Hematopoietic multipotent progenitor cell treated with erythropoietin and hydrocortisone succinate and interleukin-3 and kit ligand, for 15 days (in vitro differentiated cells): ENCODE measurements at places on chromosomes 11 and 22.

GRCh38 chr11:46336563-46337180 is 10.6 kb upstream of the DGKZ start:
- DNase-seq, result no peak

- DNase-seq, result no peak
Observed at GRCh38 chr11:2517016-2517385, 72.2 kb downstream of the KCNQ1 start.

DNA sequence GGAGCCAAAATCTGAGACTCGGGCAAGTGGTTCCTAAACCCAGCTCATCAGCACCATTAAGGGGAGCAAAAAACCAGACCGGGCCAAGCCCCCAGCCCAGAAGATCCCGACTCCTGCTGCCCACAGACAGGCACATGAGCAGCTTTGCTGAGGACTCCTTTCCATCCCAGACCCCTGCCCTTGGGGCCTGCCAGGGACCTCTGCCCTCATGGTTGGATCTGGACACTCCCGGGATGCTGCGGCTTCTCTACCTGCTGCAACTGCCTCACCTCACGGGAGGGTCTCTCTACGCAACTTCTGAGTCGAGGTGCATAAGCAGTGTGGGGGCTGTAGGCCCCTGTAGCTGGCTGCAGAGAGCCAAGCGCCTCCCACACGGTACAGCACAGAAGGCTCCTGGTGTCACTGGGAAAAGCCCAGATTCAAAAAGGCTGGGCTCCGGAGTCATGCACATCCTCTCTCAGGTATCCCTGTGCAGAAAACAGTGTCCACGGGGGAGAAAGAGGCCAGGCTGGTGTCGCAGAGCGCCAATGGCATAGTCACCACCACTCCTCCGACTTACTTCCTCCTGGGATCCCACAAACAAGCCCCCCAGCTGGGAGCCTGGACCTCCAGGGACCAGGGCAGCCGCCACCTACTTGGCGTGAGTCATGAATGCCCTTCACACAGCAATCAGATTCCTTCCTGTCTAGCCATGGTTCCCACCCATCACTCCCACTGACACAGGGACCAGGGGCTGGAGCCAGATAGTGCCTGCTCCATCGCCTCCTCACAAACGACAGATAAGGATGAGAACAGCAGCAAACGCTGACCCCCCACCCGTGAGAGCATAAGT is 122.1 kb downstream of the BCR start:
- no peak for DNase-seq

DNA sequence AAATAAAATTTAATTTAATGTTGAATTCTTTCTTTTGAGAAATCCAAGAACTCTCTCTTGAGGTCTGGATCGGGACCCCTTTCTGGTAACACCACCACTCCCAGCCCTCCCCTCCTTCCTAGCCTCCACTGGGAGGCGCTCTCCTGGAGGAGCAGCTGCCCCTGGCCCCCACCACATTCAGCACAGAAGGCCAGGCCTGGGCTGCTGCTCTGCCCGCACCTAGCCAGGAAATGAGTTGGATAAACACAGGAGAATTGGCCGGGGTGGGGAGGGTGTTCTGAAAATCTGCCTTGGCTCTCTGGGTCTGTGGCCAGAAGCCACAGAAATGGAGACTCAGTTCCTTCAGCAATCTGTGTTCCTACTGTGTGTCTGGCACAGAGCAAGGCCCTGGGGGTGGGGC is 31.2 kb downstream of the C22orf42 start:
- DNase-seq, result no peak

DNA sequence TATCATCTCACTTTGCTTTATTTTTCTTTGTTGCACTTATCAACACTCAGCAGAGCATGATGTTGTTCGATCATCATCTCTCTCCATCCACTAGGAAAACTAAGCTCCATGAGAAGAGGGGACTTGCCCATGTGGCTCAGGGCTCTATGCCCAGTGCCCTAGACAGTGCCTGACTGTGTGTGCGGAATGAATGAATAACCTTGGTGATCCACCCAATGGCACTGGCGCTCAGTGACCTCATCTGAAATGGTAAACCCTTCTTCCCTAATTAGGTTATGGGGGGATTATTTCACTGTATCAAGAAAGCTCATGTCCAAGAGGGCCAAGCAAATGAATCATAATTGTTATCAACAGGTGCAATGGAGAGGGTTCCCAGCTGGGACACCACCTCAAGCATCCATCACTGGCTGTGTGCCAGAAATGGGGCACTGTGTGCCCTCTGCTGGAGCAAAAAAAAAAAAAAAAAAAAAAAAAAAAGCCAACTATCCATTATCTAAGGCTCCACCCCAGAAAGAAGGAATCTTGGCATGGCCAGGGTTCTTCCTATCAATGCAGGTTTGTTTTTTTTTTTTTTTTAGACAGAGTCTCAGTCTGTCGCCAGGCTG is 172.6 kb downstream of the LARGE1 start:
- no peak for DNase-seq

DNA sequence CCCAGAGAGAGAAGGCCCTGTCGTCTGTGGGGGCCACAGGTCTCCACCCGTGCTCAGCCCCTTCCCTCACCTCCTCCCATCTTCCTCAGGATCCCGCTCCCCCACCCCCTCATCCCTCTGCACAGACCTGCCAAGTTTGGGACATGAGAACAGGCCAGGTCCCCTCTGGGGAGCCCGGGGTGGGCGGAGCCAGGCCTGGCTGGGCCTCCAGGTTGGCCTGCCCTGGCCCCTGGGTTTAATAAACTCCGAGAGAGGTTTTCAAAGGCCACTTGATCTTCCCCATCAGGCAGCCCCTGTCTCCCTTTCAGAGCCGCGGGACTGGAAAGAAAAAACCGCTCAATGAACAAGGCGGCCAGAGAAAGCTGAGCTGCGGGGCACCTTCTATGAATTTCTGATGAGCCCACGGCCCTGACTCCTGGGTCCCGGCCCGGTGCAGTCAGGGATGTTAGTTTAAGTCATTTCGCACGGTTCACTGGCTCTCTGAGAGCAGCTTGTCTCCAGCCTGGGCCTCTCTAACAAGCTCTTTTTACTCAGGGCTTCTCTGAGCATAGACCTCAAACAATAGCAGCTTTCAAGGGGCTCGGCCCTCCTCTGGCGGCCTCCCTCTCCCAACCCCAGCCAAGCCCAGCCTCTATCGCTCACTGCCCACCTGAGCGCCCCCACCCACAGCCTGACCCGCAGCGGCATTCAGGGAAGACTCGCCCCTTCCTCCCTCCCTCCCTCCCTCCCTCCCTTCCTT is 64.8 kb downstream of the RPUSD4 start:
- no peak for DNase-seq

GRCh38 chr22:36594569-36594968 is 65.6 kb upstream of the EIF3D start:
- no peak for DNase-seq

DNA sequence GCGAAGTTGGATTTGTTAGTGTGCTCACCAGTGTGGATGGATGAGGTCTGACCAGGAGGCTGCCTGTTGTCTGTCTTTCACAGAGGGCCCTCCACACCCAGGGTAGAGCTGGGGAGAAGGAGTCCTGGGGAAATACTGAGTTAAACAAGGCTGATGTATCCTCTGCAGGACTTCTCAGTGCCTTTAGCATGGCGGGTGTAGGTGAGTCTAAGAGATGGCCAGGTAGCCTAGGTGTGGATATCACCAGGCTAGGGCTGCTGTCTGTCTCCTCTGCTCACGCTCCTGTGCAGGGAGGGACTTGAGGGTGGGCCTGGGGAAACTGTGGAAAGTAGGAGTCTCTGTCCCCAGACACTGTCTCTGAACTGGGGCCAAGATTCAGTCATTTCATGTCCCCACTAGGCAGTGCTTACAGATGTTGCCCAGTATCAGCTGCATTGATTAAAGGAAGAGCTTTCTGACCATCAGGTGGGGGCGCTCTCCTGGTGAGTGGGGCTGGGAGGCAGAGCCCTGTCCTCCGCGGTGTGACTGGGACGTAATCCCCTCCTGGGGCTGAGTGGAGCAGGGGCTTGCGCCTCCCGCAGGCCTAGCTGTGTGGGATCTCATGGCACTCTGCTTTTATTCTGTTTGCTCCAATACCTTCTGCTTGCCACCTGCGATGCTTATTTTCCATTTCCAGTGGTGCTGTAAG is 35.5 kb upstream of the CCDC188 start:
- DNase-seq, result no peak

GRCh38 chr11:103703437-103703836 is 333.0 kb upstream of the DDI1 start:
- DNase-seq, result no peak

- DNase-seq, result no peak
Observed at GRCh38 chr11:76798671-76799065, 15.5 kb downstream of the TSKU start.

GRCh38 chr11:78555592-78555991 is 19.1 kb downstream of the NARS2 start:
- DNase-seq, result no peak
